ENCODE measurements at places on chromosomes 13 and 19.

DNA sequence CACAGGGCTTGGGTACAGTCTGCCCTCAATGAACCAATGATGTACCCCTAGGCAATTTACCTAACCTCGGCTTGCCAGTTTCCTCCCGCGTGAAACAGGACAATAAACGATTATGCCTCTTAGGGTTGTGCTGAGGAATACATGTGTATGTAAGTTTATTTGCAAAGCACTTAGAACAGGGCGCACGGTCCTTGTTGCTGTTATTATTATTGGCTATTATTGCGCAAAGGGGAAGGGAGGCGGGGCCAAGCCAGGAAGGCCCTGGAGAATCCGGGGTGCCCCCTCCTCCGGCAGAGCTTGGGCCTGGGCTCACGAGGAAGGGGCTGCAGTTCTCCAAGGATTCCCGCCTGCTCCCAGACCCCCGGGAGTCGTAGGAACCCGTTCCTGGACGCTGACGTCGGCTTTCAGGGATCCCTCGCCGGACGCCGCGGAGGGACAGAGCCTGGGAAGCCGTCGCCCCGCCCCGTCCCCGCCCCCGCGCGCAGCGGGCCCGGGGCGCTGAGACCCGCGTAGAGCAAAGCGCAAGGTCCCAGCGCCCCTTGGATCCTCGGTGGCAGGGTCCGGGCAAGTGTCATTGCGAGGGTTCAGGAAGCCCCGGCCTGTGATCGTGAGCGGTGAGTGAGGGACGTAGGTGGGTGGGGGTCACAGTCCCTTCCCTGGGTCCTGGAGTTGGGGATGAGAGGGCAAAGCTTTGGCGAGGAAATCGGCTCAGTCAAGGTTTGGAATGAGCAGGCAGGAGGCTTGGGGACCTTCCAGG is at the start of gene TMEM91:
TSS of gene TMEM91 (plus strand) at position 293 of the 757 bp plus-strand sequence. CDS start 1,777 bp downstream, outside the sequence.
- DNase-seq, result no peak

DNA sequence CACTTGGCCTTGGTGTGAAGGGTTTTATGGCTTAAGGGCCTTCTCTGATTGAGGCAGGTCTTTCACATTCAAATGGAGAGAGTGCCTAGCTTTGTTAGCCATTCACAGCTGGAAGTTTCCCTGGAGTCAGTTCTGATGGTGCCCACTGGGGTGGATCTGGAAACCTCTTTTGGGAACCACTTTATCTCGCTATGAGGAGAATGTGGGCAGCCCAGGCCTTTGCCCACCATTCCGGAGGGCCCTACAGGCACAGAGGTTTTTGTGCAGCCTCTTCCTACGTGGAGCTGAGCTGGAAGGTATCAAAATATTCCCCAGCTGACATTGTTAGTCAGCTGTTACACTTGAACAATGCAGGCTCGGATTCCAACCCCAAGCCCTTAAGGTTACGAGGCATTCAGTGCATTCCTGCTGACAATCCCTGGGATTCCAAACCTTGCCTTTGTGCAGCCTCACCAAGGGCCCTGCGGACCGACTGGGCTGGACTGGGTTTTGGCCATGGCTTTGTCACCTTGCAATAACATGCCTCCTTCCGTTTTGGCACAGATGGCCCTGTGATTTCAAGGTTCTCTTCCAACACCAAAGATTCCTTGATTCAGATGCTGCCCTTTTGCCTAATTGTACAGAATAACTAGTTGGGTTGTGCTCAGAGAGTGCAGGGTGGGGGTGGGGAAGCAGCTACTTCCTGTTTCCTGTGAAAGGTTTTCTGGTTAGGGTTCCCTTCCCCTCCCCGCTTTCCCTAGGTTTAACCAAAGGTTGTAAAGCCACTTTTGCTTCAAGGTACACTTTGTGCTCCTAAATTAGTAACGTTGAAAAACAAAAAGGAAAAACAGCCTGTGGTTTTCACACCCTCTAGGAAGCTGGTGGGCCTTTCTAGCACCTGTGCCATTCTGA is 27.0 kb downstream of the SAE1 start:
- no peak for DNase-seq

DNA sequence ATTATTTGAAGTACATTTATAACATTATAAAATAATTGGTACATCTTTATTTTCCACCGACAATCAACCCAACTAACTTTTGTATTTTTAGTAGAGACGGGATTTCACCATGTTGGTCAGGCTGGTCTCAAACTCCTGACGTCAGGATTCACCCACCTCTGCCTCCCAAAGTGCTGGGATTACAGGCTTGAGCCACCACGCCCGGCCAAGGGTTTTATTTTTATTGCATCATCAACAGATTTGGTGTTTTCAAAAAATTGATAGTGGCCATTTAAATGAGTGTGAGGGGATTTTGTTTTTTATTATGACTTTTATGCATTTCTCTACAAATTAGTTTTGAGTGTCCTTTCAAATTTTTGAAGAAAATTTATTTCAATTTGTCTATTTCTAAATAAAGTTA is 10.6 kb downstream of the ZNF726 start:
- no peak for DNase-seq

GRCh38 chr19:48841047-48841446 is 4.8 kb upstream of the HSD17B14 start:
- no peak for DNase-seq

GRCh38 chr13:76883236-76883635 is 3.0 kb downstream of the KCTD12 start:
- DNase-seq, result no peak

- DNase-seq, result no peak
Measured at GRCh38 chr13:49183672-49184325, 36.3 kb upstream of the MLNR start.

DNA sequence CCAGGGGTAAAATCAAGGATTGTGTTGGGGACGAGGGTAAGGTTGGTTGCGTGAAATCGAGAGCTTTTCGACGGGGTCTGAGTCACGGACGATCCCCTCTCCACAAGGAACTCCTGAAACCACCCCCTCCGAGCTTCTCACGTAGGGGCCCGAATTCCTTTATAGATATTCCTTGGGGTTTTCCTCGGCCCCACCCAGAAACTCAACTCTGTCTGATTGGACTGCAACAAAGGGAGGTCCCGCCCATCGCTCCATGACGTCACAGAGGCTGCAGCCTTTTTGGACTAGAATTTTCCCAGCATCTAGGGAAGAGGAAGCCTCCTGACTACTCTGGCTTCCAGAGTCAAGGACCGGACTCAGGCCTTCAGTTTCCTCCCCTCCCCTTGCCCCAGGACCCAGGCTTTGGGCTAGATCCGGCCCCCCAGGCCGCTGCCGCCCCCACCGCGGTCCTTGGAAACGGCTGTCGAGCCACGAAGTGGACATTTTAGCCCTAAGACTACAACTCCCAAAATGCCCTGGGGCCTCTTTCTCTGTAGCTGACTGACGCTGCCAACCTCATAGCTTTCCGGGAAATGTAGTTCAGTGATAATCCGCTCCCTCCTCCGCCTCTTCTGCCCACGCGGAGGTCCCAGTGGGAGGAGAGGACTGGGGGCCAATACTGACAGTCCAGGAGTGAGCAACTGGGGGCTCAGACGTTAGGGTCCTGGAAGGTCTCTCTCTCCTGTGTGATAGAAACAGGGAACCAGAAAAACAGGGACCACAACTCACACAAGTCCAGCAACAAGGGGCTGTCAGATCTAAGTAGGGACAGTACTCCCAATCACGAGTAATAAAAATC is at the start of gene IZUMO1:
TSS of gene IZUMO1 (minus strand) at position 172 of the 838 bp plus-strand sequence. CDS start 1,050 bp downstream, outside the sequence.
- DNase-seq, result no peak

DNA sequence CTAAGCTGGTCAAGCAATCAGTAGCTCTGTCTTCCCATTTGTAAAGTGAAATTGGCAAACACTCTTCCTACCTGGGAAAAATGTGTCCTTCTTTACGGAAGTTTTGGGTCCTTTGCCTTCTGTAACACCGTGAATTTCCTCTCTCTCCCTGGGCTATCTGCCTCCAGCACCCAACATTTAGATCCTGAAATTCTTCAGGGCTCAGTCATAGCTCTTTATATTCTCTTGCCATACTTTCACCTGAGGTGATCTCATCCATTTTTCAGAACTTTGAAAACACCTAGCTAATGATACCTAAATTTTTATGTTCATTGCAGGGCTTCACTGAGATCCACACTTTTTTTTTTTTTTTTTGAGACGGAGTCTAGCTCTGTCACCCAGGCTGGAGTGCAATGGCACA is 1042.2 kb downstream of the DIAPH3 start:
- DNase-seq, result no peak

DNA sequence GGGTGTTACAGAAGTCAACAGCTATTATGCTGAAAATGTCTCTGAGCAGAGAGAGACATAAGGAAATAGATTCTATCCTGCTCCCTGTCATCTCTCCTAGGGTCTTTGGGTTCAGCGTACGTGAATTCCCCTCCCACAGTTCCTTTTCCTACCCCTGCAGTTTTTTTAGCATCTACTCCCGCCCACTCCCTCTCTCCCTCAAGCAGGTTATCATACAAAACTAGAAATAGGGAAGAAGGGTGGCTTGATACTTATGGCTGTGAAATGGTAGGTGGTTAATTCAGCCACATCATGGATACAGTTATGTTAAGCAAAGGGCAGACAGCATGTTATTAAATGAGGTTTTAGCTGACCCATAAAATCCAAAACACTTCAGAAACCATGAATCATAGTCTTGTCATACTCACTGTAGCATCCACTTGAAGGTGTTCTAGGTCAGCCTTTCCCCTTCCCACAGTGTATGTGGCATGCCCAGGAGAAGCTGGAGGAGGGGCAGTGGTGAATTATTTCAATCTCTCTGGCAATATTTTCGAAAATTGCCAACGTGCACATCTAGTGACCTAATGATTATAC is 236.8 kb upstream of the SERP2 start:
- no peak for DNase-seq

- no peak for DNase-seq
Measured at GRCh38 chr13:99548448-99548847, 47.2 kb downstream of the TM9SF2 start.
